HT-29 (cell line): ENCODE measurements at places on chromosomes 2 and 18.
A peak's percentile ranks its signal among the peaks of the same experiment; 100 is the strongest.

DNA sequence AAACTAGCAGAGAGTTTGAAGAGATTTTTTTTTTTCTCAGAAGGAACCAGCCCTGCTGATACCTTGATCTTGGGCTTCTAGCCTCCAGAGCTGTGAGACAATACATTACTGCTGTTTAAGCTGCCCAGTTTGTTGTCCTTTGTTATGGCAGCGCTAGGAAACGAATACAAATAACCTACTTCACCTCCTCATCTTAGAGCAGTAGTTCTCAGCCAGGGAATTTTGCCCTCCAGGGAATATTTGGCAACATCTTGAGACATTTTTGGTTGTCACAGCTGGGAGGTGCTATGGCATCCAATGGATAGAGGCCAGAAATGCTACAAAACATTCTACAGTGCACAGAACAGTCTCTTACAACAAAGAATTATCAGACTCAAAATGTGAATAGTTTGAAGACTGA is 43.9 kb upstream of the BCL11A start:
- DNase-seq: no peak

DNA sequence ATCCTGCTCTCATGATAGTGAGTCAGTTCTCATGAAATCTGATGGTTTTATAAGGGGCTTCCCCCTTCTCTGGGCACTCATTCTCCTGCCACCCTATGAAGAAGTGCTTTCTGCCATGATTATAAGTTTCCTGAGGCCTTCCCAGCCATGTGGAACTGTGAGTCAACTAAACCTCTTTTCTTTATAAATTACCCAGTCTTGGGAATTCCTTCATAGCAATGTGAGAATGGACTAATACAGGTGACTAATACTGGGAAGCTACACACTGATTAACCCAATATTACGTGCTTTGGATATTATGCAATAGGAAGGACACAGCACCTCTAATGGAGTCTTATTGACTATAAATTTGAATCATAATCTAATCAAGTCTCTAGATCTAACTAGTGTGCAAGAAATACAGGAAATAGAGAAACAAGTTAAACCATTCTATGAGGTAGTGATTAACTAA is 107.2 kb upstream of the ETAA1 start:
- peak; percentile 80 for DNase-seq

DNA sequence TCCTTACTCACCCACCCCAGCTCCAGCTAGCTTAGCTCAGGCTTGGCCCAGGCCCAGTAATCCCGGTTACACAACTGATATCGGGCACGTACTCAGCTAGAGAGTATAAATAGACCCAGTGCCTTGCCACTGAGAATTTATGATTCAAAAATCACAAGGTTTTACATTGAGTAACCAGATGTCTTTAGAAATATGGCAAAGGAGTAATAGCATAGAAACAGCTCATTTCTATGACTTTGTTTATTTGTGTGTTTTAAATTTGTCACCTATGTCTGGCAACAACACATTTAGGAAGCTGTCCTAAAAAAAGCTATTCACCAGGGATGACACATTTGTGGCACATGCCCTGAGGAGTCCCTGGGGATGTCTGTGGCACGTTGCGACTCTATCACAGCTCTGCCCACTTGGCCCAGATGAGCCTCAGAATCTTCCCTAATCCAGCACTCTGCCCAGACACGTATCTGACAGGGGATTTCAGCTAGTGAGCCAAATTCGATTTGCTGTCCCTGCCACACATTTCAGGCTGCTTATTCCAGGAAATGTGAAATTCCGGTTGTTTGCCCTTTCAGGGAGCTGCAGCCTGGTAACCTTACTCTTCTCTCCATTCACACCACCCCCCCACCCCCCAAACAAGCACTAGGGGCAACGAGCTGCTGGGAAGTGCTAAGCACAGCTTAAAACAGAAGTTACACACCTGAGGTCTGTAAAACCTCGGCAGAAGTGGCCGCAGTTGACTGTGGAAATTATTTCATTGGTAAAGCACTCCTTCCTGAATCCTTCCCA is 85.4 kb upstream of the ZCCHC2 start:
- DNase-seq: no peak

- DNase-seq: no peak
These were observed 54.5 kb downstream of the PTPN4 start for GRCh38 chr2:119814216-119814615.

- DNase-seq: no peak
These were observed 12.6 kb upstream of the PKDCC start for GRCh38 chr2:42035241-42035640.

DNA sequence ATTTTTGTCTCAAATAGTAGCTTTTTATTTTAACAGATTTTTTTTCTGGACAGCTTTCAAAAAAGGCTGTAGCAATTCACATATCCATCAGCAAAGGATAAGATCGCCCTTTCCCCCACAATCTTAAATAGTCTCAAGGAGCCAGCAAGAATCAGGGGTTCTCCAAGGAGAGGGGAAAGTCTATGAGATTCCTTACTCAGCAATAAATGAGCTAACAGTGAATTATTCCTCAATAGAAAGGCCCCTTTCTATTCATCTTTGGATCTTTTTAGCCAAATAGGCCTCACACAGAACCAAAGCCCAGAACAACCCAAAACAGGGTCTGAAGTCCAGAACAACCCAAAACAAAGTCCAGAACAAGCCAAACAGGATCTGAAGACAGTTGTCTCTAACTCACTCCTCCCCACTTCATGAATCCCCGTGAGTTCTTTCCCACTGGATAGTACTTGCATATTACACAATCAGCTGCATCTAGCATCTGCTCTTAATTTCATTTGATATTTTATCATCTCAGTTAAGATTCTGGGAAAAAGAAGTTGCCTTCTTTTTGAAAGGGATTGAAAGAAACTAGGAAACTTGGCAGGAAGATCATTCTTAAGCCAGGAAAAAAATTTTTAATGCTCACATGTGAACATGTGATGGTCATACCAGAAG is 3.4 kb upstream of the DHRS9 start:
- DNase-seq: no peak

GRCh38 chr2:215447673-215448081 is 11.8 kb upstream of the FN1 start:
- no peak for DNase-seq

DNA sequence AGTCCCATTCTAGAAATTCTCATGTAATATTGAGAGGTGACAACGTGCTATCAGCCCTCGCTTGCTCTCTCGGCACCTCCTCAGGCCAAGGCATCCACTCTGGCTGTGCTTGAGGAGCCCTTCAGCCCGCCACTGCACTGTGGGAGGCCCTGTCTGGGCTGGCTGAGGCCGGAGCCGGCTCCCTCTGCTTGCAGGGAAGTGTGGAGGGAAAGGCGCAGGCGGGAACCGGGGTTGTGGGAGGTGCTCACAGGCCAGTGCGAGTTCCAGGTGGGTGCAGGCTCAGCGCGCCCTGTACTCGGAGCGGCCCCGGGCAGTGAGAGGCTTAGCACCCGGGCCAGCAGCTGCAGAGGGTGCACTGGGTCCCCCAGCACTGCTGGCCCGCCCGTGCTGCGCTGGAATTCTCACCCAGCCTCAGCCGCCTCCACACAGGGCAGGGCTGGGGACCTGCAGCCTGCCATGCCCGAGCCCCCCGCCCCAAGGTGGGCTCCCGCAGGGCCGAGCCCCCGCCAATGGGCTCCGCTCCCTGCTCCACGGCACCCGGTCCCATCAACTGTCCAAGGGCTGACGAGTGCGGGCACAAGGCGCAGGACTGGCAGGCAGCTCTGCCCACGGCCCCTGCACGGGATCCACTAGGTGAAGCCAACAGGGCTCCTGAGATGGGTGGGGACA is 1680.6 kb upstream of the LRRTM1 start:
- DNase-seq: no peak

- no peak for DNase-seq
These were observed 94.8 kb upstream of the ALKAL2 start for GRCh38 chr2:382728-383022.

DNA sequence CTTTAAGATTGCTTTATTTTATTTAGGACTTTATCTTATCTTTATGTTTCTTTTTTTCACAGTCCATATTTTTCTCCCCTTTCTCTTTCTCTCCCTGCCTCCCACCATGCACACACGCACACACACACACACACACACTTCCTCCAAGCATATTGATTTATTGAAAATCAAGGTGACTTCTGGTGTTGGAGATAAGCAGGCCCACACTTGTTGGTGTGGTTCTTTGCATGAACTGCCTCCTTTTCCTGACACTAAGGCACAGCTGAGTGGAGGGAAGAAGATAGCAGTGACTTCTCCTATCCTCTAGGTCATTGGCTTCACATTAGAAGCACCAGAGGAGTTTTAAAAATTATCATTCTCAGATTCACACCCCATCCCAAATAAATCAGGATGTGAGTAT is 18.0 kb downstream of the TBR1 start:
- no peak for DNase-seq

GRCh38 chr2:40404517-40404916 is 47.4 kb downstream of the SLC8A1 start:
- no peak for DNase-seq

GRCh38 chr2:118706844-118707243 is 140.6 kb downstream of the EN1 start:
- no peak for DNase-seq

DNA sequence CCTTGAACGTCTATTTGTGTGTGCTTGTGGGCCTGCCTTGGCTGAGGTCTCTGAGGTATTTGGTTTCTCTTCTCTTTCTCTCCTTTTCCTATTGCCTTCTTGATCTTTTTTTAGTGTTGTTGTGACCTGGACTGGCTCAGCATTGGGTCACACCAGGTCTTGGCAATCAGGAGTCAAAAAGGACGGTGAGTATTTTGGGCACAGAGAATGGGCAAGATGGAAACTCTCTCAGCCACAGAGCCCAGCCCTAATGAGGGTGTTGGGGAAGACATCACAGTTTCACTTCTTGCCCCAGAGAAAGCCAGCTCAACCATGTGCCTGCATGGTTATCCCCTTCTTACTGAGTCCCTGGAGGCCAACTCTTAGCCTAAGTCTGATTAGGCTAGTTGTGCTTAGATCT is 13.7 kb upstream of the INO80C start:
- DNase-seq: no peak

GRCh38 chr2:3505771-3506170 is 13.6 kb downstream of the ADI1 start:
- DNase-seq: peak; percentile 53

GRCh38 chr2:223989856-223990232 is 32.6 kb downstream of the MRPL44 start:
- DNase-seq: no peak

DNA sequence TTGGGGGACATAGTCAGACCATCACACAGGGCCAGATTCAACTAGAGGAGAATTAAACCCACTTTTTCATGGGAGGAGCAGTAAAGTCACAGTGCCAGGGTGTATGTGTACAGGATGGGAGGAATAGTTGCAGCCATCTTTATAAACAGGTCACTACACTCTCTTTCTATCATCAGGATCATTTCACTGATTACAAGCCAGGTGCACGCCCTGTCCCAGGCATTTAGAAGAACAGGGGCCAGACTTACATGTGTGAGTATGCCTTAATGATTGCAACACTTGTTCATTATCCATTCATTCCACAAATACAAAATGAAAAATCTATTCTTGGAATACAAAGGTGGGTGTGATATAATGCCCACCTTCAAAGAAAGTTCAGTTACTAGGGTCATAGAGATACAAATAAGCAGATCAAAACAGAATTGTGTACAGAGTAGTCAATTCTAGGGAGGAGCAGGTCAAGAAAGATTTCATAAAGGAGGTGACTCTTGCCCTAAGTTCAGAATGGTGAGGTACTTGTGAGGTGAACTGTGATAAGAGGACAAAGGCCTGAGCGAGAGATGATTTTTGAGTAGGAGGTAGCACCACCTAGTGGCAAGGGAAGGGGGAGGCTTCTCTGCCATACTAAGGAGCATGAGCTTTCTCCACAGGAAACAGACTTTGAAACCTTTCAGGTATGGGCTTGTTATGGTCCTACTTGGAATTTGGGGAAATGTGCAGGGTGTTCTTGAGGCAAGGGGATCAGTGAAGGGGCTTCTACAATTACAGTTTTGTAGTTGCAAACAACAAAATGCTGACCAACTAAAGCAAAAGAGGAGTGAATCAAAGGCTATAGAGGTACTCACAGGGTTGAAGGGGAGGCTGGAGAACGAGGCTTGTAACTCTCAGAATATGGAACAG is 156.3 kb downstream of the SUCLG1 start:
- DNase-seq: peak; percentile 74

DNA sequence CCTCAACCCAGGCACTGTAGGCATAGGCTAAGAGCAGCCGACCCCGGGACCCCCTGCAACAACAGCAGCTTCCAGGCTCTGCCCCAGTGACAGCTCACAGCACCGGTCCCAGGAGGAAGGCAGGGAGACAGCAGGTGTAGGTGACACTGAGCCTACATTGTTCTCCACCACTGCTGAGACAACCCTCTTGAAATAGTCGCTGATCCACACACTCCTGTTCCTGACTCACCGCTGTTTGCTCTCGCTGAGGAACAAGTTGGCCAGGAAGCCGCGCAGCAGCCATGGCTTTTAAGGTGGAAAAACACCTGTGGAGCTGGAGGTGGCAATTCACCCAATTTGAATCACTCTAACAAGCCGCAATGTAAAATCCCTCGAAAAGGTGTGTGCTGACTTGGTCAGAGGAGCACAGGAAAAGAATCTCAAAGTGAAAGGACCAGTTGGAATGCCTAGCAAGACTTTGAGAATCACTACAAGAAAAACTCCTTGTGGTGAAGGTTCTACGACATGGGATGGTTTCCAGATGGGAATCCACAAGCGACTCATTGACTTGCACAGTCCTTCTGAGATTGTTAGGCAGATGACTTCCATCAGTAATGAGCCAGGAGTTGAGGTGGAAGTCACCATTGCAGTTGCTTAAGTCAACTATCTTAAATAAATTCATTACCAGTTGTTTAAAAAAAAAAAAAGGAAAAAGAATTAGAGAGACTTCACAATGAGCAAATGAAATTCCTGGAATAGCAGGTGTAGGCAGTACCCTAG is 167.5 kb downstream of the ARL4C start:
- DNase-seq: no peak

- no peak for DNase-seq
These were observed 82.6 kb downstream of the IKZF2 start for GRCh38 chr2:213068676-213069359.

- DNase-seq: no peak
These were observed 107.6 kb downstream of the TMEM17 start for GRCh38 chr2:62398356-62398755.

GRCh38 chr2:189566046-189566445 is 14.5 kb downstream of the SLC40A1 start:
- no peak for DNase-seq

- no peak for DNase-seq
These were observed 23.9 kb downstream of the GAREM1 start for GRCh38 chr18:32446780-32447179.

GRCh38 chr2:164992818-164993217 is 37.5 kb upstream of the SLC38A11 start:
- peak; percentile 82 for DNase-seq

DNA sequence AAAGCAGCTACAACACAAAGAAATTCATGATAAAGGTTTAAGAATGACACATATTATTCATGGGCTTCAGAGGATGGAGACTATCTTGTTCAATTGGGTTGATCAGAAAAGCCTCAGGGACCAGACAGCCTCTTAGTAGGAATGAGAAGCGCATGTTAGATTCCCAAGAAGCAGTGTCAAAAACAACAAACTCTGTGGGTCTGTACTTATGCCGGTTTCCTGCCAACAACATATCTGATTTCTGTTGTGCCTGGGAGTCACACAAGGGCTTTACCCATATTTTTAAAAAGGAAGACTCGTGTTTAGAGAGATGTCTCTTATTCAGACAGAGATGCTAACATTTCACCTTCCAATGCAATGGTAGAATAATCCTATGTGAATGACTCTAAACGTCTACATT is 2180.6 kb upstream of the CELF4 start:
- no peak for DNase-seq
